ENCODE measurements at places on chromosomes 13 and 19.

- no peak for DNase-seq
Observed at GRCh38 chr13:110923777-110924638, 9.1 kb upstream of the ANKRD10 start.

GRCh38 chr13:106568299-106569003, 514 bp upstream of the ARGLU1 start:
- DNase-seq: no peak

DNA sequence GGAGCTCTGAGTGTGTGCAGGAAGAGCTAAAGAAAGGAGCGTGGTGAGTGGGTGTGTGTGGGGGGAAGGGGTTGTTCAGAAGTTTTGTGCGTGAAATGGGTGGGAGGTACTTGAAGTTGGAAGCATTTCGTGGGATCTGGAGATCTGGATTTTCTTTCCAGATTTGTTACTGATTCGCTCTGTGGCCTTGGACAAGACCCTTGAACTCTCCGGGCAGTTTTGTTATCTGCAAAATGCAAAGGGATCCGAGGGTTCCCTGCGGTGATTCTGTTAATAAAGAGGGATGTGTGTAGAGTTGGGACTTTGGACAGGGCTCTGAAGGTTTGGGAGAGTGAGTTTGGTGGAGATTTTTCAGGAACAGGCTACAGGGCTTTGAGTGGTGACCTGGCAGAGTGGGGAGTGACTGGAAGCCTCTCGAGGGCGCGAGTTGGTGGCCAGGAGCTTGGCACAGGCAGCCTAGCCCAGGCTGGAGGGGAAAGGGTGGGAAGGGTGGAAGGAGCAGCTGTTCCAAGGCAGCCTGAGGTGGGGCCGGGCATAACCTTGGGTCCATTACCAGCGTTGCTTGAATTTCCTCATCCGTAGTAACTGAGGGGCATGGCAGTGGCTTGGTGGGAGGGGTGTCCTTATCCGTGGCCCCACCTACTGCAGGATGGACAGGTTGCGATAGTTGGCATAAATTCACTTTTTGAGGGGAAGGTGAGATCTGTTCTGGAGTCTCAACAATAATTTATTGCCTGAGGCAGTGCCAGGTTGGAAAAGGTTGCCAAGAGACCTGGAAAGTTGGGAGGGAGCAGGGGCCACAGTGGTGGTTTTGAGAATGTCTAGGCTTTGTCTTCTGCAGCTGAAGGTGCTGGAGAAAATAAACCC, 2.1 kb downstream of the ACTN4 start:
- DNase-seq: no peak

GRCh38 chr19:3801412-3802096, 15.4 kb upstream of the MATK start:
- DNase-seq: no peak

- DNase-seq: no peak
Observed at GRCh38 chr13:110388108-110388943, 81.2 kb downstream of the COL4A2 start.

GRCh38 chr13:109235901-109236300, 550.5 kb downstream of the IRS2 start:
- DNase-seq: no peak

- DNase-seq: peak; percentile 3
Observed at GRCh38 chr13:21326155-21327031, 132.7 kb downstream of the ZDHHC20 start.

- DNase-seq: no peak
Observed at GRCh38 chr19:54937926-54938325, 9.4 kb downstream of the NLRP7 start.

DNA sequence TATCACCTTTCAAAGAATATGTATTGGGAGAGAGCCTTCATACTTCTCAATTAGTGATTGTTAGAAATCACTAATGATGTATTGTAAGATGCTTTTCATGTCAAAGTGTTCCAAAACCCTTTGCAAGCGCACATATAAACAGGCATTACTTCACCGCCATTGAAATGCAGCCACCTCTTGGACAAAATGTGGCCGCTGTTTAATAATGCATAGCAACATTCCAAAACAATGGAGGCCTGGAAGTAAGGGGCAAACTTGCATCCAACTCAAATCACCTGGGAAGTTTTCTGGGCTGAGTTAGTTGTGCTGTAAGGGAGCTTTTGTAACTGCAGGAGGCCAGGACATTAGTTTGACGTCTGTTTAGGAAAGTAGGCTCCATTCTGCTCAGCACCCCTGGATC, 438.1 kb downstream of the FGF9 start:
- no peak for DNase-seq

DNA sequence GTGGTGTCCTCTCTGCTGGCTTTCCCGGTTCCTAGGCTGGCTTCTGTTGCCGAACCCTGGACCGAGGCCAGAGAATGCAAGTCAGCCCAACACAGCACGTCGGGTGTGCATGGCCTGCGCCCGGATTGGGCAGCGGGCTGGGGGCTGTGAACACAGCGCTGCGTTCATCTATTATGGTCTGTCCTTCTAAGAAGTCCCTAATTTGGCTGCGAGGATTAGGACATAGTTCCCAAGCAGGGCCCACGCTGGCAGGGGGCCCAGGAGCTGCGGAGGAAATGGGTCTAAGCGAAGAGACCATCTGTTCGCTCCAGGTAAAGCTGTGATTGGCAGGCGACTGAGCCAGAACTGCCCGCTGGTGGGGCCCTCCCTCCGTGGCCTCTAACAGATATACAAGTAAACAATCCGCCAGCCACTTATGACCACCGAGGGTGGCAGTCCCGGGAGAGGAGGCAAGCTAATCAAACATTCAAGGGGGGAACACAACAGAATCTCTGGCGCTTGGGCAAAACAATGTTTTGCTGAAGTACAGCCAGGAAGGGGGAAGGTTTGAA, 6.0 kb downstream of the SYCE2 start:
- DNase-seq: no peak

DNA sequence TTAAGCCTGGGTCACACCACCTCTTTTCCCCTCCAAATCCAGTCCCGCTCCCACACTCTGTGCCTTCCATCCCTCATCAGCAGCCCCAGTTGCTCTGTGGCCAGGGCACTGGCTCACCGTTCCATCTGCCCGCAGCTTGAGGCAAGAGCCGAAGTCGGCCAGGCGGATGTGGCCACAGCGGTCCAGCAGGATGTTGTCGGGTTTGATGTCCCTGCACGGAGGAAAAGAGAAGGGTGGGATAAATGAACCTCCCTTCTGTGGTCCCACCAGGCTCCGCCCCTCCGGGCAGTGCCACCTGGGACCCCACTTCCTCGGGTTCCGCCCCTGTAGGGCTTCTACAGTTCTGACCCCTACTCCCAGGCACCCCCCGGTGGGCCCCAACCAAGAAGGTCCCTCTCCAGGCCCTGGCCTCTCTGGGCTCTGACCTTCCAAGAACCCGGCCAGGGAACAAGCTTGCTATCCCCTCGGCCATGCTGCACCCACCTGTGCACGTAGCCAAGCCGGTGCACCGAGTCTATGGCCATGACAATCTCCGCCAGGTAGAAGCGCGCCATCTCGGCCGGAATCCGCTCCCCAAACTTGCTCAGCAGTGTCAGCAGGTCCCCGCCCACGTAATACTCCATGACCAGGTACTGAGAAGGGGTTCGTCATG, 4.2 kb downstream of the DMPK start:
- DNase-seq: no peak

- DNase-seq: no peak
Observed at GRCh38 chr19:10111405-10111811, at the start of gene P2RY11. P2RY11 (plus strand) TSS chr19:10111693; CDS start chr19:10111722, 29 bp downstream.

GRCh38 chr13:20193162-20193906, 596 bp upstream of the GJB2 start:
- no peak for DNase-seq

DNA sequence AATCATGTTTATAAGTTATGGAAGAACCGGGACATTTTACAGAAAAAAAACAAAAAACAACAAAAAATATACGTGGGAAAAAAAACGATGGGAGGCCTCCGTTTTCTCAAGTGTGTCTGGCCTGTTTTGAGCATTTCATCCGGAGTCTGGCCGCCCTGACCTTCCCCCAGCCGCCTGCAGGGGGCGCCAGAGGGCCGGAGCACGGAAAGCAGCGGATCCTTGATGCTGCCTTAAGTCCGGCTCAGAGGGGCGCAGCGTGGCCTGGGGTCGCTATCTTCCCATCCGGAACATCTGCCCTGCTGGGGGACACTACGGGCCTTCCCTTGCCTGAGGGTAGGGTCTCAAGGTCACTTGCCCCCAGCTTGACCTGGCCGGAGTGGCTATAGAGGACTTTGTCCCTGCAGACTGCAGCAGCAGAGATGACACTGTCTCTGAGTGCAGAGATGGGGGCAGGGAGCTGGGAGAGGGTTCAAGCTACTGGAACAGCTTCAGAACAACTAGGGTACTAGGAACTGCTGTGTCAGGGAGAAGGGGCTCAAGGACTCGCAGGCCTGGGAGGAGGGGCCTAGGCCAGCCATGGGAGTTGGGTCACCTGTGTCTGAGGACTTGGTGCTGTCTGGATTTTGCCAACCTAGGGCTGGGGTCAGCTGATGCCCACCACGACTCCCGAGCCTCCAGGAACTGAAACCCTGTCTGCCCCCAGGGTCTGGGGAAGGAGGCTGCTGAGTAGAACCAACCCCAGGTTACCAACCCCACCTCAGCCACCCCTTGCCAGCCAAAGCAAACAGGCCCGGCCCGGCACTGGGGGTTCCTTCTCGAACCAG, 1.8 kb upstream of the APOE start:
- peak; percentile 27 for DNase-seq

- DNase-seq: no peak
Observed at GRCh38 chr13:41780715-41781706, 179.9 kb downstream of the VWA8 start.

GRCh38 chr13:93915269-93915809, 564.1 kb downstream of the DCT start:
- no peak for DNase-seq

GRCh38 chr13:23690668-23691067, 120.5 kb downstream of the TNFRSF19 start:
- DNase-seq: no peak

GRCh38 chr19:21566073-21566472, 60.7 kb downstream of the ZNF429 start:
- no peak for DNase-seq

Measured in stimulated activated CD8-positive, alpha-beta memory T cell treated with anti-CD3 and anti-CD28 coated beads, Interleukin-4, amount 100 ng/mL, for 4 hours (primary cell).